Natural killer cell (primary cell): ENCODE measurements at places on chromosomes 16 and 17.

DNA sequence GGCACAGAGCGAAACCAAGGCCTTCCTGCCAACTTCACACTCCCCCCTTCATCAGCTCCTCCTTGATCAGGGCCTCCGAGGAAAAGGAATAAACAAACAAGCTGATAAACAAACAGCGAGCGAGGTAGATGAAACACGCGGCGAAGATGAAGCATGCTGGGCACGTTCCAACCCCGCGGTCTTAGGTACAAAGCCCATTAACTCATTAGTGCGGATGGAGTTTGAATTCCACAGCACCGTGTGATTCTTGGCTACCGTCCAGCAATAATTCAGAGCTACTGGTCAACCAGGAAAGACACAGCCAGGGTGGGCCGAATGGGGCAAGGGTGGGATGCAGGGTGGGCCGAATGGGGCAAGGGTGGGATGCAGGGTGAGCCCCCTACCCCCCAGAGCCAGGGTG is 67.3 kb downstream of the RBFOX3 start:
- DNase-seq: no peak

- no peak for DNase-seq
These were observed 14.7 kb downstream of the TMEM11 start for GRCh38 chr17:21199311-21199710.

GRCh38 chr17:4201226-4201625 is 58.2 kb downstream of the CYB5D2 start:
- DNase-seq: no peak

GRCh38 chr17:1183171-1183873 is 3.5 kb upstream of the ABR start:
- peak; percentile 22 for DNase-seq

DNA sequence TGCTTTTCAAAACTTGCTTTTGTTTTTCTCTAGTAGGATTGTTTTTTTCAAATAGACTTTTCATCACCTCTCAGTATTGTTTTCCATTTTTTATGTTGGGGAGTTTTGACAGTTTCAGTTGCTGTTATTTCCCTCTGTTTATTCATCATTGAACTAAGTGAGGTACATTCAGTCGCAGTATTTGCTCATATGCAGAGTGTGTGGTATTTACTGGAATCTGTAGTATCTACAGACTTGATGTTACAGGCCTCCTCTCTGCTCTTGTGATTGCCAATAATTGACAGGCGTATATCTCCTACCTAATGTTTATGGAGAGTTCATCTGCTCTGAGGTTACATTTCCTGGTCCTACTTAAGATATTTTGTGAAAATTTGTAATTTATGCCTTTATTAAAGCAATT is 49.6 kb downstream of the COX10 start:
- peak; percentile 24 for DNase-seq

DNA sequence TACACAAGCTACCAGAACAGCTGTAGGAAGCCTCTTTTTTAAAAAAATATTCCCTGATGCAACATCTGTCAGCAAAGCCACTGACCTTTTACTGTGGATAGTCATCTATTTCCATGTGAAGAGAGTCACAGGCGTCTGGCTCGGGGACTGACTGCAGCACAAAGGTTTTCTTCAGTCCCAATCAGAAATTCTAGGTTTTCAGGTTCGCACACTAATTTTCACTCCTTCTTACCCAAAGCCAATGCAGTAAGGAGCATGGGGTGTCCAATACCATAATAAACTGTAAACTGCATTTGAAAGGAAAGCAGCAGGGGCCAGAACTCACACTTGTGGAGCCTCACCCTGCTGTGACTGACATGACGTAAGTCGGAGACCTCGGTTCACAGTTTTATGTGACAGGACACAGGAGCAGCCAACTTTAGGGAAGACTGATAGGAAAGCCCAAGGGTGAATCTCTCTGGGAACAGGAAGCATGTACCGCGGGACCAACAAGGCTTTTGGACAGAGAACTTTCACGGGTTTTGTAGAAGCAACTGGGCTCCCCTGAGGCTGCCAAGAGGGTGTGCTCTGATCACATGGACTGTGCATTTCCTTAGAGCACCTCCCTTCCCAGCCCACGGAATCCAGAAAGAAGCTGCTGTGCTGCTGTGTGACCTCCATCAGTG is 9.1 kb upstream of the TMEM100 start:
- no peak for DNase-seq

DNA sequence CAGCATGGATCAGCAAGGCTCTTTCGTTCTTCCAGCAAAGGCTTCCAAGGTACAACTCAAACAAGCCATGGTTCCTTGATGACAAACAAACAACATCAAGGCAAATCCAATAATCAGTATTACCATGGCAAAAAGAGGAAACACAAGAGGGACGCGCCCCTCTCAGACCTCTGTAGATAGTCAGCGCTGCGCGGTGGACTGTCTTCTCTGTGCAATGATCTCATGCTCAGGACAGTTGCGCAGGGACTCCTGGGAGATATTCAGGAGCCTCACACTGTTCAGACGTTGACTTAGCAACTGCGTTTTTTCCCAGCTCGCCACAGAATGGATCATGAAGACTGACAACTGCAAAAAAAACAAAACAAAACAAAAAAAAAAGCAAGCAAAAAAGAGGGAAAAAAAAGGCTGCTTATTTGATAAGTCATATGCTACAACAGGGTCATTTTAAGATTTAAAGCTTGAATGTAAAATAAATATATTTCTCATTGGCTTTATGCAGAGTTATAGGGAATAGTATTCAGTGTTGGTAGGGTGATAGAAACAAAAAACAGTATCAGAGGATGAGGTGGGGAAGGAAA is 37.1 kb upstream of the ADCY7 start:
- no peak for DNase-seq
